Activated T-helper 1 cell treated with Interleukin-2 at 50 U/mL for 16 hours (primary cell): ENCODE measurements at places on chromosomes 12 and 14.

DNA sequence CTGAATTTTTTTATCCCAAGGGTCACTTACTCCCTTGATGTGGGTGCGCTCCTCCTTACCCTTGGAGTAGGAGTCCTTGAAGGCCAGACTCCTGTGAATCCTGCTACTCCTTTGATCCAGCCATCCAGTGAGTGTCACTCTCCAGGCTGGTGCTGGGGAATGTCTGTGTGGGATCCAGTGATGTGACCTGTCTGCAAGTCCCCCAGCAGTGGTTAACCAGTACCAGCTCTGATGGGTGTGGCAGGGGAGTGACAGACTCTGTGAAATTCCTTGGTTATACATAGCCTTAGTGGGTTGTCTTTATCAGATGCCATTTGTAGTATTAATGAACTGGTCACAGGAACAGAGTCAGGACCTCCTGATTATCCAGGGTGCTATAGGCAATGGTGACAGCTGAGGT is 409.5 kb upstream of the LMO3 start:
- DNase-seq, result no peak

GRCh38 chr12:120367233-120367923 is 1.6 kb downstream of the MSI1 start:
- no peak for DNase-seq

GRCh38 chr14:21385188-21385904 is 1.5 kb upstream of the SUPT16H start:
- DNase-seq, result no peak

DNA sequence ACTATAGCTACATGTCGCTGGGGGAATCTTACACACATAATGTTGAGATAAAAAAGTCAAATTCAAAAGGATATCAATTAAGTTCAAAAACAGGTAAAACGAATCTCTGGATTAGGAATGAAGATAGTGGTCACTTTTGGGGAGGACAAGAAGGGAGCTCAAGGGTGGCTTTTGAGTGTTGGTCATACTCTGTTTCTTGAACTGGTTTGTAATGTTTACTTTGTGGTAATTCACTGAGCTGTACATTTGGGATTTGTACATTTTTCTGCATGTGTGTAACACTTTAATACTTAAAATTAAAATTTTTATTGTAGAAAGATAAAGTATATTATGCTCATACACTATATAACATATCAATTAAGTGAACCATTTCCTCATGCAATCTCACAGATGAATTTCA is 26.6 kb downstream of the KLHL28 start:
- no peak for DNase-seq

DNA sequence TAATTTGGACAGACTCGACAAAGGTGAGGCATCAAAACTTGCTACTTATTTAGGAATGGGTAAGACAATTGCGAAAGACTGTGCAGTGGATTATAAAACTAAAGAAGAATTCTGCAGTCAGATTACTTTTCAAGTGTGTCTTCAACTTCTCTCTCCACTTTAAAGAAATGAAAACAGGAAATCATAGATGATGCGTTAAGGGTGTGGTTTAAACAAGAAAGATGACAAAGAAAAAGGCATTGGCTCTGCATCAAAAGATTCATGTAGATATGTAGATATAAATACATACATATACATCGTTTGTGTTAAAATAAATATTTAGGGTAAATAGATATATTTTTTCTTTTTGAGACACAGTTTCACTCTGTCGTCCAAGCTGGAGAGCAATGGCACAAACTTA is 74.6 kb upstream of the PARP11 start:
- no peak for DNase-seq

- DNase-seq, result no peak
These were observed 396.6 kb downstream of the NRXN3 start for GRCh38 chr14:78566859-78567172.

DNA sequence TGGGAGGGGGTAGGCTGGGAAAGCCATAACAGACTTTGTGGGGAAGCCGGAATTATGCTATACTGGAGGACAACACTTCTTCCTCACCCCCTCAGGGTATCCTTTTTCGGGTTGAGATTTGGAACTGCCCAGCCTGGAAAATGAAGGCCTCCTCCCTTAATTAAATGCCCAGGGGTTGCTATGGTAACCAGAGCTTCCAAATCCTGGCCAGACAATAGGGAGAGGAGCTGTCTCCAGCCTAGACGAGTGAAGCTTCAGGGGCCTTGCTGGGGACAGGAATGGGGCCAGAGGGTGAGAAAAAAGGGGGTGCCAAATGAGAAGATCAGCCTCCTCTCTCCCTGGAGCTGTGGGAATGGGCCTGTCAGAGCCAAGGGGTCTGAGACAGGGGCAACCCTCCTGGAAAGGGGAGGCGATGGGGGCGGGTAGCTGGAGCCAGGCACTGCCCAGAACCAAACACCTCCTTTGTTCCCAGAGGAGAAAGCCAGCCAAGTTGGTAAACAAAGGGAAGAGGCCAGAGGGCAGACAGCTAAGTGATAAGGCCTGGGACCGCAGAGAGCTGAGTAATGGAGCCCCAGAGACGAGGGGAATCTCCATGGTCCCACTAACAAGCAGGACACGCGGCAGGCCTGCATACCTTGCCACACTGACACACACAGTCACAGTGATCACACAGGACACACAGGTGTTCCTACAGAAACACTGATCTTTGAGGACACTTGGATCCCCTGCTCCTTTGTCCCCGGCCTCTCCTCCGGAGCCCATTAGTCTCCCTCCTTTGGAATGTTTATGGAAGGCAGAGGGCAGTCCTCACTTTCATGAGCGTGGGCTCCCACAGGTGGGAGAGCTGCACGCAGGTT is 17.9 kb upstream of the RND1 start:
- DNase-seq, result no peak

GRCh38 chr12:13941258-13942249 is 39.8 kb downstream of the GRIN2B start:
- no peak for DNase-seq

GRCh38 chr12:122028905-122029560 is 7.3 kb downstream of the BCL7A start:
- no peak for DNase-seq

DNA sequence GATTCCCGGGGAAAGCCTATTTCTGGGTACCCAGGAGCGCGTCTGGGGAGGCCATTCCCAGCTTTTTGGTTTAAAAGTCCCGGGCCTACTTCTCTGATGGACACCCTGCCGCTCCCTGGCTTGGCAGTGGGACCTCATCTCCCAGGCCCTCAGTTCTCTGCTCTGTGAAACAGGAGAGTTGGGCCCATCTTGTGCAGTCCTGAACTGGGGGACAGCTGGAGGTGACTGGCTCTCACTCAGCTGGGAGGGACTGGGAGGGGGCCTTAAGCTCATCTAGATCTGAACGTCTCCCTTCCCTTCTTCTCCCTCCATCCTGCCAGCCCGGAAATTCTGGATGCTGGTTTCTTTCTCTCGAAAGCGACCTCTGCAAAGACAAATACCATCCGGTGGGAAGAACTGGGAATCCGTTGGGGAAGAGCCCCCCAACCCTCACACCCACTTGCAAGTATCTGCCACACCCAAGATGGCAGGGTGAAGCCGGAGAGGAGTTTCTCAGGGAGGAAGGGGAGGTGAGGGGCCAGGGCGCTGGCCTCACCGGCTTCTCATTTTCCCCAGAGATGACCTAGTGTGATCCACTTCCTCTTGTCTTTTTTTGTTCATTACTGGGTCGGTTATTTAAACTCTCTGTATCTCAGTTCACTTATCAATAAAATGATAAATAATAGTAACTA is 1.4 kb downstream of the RIN3 start:
- no peak for DNase-seq

- DNase-seq, result peak; percentile 3
These were observed 242.0 kb downstream of the NEDD1 start for GRCh38 chr12:97148941-97149559.

GRCh38 chr12:97452839-97453238 is 9.8 kb upstream of the RMST start:
- DNase-seq, result no peak

DNA sequence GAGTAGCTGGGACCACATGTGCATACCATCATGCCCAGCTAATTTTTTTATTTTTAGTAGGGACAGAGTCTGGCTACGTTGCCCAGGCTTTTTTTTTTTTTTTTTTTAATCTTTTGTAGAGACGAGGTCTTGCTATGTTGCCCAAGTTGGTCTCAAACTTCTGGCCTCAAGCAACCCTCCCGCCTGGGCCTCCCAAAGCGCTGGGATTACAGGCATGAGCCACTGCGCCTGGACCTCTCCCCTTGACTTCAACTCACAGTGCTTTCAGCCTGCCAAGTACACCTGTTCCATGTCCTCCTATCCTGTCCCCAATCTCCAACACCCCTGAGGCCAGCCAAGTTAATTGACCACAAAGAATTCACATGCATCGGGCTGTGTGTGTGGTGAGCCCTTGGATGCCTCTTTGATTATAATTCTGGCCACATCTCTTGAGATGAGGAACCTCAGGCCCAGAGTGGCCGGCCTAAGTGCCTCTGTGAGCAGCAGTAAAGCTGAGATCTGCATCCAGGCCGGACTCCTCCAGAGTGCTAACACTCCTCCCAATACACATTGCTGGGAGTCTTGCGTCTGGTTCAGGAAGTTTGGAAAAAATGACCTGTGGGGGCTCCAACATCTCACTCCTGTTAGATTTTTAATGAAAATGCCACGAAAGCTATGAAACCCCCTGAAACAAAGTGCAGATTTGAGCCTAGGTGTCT is 6.8 kb downstream of the RAB35 start:
- DNase-seq, result no peak

DNA sequence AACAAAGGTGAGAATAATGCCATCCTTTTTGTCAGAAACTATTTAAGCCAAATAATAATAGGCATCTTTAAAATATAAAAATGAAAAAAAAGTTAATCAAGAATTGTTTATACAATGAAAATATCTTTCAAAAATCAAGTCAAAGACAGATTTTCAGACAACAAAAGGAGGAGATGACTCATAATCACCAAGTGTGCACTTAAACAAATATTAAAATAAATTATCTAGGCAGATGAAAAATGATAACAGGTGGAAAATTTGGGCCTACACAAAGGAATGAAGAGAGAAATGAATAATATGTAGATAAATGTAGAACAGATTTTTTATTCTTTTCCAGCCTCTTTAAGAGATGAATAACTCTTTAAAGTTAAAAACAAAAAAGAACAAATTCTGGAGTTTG is 250.0 kb upstream of the PLEKHG7 start:
- no peak for DNase-seq

DNA sequence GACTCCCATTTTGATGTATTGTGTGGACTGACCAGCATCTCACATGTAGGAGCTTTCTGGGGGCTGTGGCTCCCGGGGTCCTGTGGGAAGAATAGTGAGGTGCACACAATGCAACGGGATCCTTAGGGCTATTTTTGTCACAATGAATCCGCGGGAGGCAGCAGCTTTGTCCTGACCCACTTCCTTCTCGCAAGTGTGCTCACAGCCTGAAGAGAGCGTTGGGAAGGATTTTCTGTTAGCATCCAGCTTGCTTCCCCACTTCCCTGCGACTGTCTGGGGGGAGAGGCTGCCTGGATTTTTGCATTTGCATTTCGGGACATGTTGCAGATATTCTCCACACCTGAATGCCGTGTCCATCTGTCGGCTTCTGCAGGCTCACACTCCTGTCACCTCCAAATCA is 31.9 kb downstream of the FZD10 start:
- no peak for DNase-seq

GRCh38 chr12:120230326-120230973 is 29.5 kb upstream of the RPLP0 start:
- no peak for DNase-seq

DNA sequence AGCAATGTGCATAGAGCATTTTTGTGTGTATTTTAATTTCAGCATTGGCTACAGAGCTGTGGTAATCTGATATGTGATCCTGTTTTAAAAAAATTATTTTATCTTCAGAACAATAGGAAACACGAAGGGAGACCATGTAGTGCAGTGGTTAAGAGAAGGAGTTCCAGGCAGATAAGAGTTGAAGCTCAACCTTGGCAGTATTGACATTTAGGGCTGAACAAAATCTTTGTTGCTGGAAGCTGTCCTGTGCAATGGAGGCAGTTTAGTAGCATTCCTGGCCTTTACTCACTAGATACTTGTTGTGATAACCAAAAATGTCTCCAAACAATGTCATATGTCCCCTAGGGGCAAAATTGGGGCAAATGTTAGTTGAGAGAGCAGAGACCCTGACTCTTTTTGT is 59.2 kb downstream of the CHST11 start:
- DNase-seq, result no peak

DNA sequence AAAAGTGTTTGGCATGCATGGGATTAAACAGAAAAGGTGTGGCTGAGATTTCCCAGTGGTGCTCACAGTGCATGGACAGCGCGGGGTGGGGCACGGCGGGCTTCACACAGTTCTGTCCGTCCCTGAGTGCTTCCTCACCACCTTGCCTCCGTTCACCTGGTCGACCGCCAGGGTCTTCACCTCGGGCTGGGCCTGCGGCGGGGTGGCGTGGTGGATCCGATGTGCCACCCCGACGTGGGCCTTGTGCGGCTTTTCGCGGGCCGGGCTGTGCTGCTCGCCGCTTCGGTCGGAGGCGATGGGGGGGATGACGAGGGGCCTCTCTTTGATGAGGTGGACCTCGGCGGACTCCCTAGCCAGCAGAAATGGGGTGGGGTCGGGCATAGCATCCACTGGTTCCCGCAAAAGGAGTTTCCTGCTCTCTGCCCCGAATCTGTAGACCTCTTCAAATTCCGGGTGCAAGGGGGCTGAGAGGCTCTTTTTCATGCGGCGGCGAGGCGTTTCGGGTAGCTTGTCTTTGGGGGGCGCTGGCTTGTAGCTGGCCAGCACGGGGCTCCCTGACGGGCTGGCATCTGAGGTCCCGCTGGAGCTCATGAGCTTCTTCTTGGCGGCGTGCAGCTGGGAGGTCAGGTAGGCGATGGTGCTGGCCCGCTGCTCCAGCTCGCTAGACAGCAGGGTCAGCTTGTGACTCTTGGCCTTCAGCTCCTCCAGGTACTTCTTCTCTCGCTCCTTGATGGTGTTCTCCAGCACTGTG is 35.5 kb downstream of the CCDC92 start:
- DNase-seq, result no peak

DNA sequence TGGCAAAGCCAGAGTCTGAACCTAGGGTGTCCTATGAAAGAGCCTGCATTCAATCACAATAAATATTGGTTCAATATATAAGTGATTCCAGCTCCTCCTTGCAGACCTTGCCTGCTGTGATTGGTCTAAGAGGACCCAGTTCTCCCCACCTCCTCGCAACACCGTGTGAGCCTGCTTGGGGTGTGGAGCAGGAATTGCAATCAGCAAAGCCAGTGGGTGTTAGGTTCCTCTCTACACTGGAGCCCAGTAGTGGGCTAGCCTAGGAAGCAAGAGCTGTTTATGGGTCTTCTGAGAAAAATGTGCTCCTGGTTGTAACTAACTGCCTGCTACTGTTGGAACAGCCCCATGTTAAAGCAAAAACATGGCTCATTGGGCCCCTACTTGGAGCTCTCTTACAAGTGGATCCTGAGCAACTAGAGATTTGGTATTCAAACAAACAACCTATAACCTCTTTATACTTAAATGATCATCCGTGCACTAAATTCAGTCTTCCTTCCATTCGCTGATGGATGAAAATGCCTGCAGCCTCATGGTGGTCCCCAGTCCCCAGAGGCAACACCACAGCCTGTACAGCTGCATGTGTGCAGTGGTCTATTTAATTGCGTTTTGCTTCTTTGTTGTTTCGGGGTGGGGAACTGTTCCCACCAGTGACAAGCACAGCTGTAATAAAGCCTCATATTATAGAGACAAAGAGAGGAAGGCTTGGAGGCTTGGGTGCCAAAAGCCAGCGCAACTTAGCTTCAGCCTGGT is 3.7 kb upstream of the SELPLG start:
- DNase-seq, result no peak
